ENCODE measurements at places on chromosomes 5 and 9.

DNA sequence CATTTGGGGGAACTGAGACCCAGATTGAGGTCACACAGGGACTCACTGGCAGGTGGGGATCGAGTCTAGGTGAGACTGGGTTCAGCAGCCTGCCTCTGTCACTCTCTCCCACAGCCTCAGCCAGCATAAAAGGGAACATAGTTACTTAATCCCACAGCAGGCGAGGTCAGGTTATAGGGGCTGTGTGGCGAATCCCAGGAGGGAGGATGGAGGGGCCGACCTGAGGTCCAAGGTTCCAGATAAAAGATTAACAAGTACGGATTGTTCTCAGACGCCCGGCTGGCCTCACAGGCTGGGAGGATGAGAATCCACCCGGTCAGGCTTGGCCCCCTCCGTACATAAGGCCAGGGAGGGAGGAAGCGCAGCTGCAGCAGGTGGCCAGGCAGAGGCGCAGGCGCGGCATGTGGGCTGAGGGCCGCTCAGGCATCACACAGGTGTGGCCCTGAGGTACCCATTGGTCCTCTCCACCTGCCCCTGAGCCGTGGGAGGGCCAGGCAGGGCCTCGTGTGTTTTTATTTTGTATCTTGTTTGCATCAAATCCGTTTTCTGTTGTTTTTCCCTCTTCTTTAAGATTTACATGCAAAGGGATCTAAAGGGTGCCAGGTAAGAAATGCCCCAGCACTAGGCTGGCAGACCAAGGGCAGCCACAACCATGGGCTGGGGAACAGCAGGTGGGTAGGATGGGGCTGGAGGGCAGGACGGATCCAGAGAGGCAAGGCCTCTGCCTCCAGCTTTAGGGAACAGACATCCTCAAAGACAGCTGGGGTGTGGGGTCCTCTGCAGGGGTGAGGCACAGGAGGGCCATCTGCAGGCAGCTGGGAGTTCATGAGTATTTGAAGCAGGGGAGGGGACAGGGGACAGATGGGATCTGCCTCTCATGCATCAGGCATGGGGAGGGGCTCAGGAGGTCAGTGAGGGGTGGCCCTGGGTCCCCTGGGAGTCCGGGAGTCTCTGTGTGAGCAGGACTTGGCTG is 3.6 kb downstream of the SUSD3 start:
- DNase-seq = peak; percentile 25

DNA sequence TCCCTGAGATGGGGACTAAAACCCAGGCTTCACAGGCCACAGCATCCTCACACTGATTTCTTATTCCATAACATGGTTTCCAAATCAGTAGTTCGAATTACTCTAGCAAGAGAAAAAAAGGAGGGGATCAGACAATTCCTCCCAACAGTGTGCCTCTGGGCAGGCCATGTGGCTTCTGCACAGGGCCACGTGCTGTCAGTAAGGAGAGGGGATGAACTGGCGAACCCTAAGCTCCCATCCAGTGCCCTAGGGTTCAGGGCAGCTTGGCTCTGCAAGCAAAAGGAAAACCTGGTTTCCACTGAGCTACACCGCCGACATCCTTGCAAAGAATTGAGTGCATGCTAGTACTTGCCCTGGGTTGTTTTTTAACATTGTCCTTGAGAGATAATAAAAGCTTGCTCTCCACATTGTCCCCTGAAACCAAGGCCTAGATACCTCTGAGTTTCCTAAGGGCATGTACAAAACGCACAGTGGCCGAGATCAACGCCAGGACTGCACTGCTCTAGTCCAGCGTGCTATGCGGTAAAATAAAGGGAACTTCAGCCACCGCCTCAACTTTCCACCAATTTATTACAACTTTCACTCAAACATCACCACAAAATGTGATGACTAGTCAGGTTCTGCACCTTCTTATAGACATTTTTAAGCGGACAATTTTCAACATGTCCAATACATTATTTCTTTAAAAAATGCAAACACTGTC is 4.5 kb downstream of the CAMSAP1 start:
- peak; percentile 5 for DNase-seq

GRCh38 chr9:115016344-115016743 is 86.0 kb upstream of the TNFSF8 start:
- no peak for DNase-seq

DNA sequence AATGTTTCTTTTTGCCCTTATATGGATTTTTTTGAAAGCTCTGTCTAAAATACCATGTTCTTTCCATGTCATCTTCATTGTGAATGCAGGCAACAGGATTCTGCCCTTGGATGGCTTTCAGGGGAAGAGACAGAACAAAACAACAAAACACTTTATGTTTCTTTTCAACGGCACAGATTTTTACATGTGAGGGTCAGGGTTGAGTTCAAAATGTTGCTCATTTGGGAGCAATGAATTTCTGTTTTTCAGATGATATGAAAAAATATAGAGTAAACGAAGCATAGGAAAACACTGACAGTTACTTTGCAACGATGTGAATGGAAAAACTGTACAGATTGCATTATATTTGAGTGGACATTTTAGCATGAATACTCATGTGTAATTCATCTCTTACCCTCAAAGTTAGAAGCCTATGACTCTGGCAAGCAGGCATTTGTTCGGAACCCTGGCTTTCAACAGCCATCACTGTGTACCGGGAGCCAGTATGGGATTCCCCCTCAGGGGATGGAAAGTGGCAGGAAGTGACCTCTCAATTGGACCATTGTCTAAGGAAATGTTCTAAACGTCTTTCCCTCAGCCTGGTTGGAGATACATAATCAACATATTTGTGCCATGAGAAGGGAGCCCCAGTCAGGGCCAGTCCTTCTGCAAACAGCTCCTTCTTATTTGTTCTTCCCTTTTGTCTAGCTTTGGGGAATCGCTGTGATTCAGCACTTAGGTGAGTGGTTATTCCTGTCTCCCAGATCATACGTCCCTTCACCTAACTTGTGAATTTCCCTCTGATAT is 153.9 kb upstream of the MEF2C start:
- no peak for DNase-seq

GRCh38 chr9:129084087-129084486 is 3.2 kb downstream of the DOLPP1 start:
- DNase-seq = no peak

GRCh38 chr5:59943452-59944113 is 50.1 kb upstream of the PDE4D start:
- no peak for DNase-seq

DNA sequence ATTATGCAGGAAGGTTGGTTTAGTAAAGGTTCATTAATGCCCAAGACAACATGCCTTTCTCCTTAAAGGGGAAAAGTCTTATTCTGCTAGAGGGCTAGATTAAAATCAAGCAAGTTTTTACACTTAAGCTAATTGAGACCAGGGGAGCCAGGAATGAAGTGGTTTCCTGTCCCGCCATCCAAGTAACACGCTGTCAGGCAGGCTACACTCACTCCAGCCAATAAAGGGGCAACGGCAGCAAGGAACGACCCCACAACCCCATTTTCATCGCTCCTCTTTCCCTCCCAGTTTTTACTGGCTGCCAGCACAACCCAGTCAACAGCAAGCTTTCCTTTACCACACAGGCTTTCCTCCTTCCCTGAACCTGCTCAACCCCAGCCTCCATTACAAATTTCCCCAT is 225.1 kb downstream of the DCP2 start:
- DNase-seq = peak; percentile 31

DNA sequence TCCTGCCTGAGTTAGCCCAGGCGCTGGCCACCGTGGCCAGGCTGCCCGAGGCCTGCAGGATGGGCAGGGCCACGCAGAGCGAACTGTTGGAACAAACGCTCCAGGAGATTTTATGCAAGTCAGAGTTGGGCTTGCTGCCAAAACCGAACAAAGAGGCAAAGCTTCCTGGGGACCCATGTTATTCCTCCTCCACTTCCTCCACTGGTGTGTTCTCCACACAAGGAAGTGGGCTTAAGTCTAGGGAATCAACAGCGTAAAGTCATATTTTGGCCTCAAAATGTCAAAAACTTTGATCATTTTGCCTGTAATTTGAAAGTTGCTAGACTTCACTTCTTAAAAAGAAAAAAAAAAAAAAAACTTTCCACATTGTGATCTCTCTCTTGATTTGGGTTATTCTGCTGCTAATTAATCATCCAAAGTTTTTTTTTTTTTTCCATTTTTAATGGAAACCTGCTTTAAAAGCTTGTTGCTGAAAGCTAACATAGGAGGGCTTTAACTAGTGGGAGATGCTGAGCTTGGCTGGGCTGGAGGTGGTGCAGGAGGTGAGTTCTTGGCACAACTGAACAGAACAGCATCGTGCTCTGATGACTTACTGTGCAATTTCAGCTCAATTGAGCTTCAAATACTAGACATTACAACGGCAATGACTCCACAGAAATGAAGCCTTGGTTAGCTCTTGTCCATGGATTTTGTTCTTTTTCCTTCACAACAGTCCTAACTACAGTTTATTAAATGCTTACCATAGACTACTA is 73.0 kb downstream of the PTPDC1 start:
- peak; percentile 74 for DNase-seq

- DNase-seq = no peak
These were observed 92.0 kb downstream of the SPOCK1 start for GRCh38 chr5:137407090-137407489.

DNA sequence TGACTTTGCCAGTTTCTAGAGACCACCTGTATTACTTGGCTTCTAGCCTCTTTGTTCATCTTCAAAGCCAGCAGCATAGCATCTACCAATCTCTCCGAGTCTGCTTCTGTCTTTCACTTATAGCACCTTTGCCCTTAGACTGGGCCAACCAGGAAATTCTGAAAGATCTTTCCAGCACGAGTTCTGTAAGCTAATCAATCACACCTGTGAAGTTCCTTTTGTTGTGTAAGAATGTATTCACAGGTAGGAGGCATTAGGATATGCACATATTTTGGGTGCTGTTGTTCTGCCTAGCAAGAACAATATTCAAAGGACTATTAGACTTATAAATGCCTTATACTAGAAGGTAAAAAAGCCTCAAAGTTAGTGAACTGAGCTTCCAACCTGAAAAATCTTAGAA is 232.1 kb downstream of the CDH12 start:
- DNase-seq = no peak

- peak; percentile 79 for DNase-seq
These were observed 203.8 kb downstream of the SNCAIP start for GRCh38 chr5:122515709-122516431.

GRCh38 chr5:180138214-180138975 is 66.8 kb upstream of the RNF130 start:
- DNase-seq = peak; percentile 10

GRCh38 chr9:75775966-75776691 is 114.3 kb upstream of the PCSK5 start:
- no peak for DNase-seq

- DNase-seq = no peak
These were observed 220.5 kb downstream of the GDNF start for GRCh38 chr5:37619353-37619752.

DNA sequence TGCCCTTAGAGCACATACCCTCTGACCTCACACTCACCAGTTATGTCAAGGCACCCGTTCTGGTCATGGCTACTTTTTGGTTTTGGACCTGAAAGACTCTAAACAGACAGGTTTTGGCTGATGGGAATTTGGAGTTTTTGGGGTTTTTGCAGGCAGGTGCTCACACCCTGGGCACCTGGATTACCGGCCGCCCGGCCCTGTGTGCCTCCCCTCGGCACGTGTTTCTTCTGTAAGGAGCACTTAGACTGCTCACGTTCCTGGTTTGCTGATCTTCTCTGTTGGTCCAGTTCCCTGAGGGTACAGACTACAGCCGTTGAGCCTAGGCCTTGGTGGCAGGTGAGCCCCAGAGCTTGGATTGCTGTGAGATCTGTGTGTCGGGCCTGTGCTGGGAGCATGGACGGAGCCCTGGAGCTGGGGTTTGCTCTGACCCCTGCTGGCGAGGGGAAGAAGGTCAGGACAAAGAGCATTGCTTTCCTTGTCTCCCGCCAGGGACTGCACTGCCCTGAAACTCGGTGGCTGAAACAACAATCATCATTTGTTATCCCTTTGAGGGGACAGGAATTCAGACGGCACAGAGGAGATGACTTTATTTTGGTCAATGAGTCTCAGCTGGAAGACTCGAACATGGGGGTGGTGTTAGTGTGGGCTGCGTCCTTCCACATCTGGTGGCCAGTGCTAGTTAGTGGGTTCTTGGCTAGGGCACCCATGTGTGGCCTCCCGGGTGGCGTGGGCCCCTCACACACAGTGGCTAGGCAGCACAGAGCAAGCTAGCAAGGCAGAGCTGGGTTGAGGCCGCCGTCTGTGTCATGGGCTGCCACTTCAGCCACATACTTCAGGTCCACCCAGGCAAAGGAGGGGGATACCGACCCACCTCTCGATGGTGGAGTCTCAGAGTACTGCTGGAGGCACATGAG is 76.4 kb downstream of the EHMT1 start:
- DNase-seq = peak; percentile 56

DNA sequence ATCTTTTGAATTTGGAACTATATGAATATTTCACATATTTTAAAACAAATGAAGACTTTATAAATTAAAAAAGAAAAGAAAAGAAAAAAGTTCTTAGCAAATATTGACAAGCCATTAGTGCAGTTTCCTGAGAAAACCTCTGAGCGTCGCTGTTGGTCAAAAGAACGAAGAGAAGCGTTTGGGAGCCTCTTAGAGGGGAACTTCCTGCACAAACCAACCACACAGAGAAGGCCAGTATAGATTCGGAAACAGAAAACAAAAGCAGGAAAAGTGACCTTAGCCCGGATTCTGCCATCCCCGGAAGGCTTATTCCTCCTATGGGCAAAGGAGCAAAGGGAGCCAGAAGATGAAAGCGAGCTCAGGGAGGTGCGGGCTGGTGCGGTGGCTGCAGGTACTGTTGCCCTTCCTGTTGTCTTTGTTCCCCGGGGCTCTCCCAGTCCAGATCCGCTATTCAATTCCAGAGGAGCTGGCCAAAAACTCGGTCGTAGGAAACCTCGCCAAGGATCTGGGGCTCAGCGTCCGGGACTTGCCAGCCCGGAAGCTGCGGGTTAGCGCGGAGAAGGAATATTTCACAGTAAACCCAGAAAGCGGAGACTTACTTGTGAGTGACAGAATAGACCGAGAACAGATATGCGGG is at the start of gene PCDHGB2:
PCDHGB2 (plus strand) TSS at position 205 of the 637 bp plus-strand sequence; CDS start at position 347, 142 bp downstream.
- DNase-seq = no peak

- peak; percentile 77 for DNase-seq
These were observed 40.7 kb upstream of the CLPTM1L start for GRCh38 chr5:1385395-1386273.

GRCh38 chr5:81181576-81182316 is 51.4 kb upstream of the CKMT2 start:
- DNase-seq = no peak

DNA sequence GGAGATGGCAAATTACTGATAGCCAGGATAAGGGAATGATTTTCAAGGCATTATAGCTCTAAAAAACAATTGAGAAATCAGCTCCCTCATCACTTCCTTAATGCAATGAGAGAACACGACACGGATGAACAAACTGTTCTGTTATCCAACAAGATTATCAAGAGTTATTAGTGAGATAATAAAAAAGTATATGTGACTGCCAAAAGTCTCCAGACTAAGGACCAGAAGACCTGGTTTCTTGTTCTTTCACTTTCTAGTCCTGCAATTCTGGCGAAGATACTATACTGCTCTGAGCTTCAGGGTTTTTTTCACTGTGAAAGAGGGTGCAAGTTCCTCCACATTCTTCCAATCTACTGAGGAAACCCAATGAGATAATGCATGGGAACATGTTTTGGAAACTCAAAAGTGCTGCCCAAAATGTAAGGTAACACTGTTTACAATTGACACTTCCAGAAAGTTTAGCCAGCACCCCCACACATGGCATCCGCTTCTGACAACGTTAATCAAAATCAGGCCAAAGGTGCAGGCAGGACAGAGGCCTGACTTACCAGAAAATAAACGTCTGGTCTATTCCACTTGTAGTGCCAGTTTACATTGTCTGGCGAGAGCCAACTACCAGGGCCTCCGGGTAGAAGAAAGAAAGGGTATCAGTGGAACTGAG is 254.2 kb downstream of the DOCK8 start:
- no peak for DNase-seq

GRCh38 chr5:119071561-119071995 is 691 bp downstream of the DMXL1 start:
- DNase-seq = no peak

GRCh38 chr5:91311697-91312501 is 71.2 kb downstream of the ARRDC3 start:
- DNase-seq = peak; percentile 81

Measured in femur (tissue), 1 donor.